ENCODE measurements at places on chromosomes 6 and 20.

DNA sequence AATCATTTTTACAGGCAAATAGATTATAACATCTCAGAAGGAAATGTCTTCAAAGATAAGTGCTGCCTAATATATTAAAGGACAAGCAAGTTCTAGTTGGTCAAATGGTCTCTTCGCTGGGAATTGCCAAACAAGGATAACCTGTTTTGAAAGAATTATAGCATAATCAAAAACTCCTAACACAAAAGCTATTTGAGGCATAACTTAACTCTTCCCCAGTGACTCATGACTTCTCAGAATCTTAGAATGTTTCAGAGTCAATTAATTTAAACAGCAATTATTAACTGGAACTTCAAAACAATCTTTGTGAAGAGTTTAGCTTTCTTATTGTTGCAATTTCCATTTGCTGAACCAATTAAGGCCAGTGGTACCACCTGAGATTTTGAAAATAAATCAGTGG lies 126.6 kb downstream of the MTFR2 start:
- DNase-seq: no peak

- DNase-seq: no peak
Measured at GRCh38 chr20:19840111-19840710, 82.2 kb downstream of the RIN2 start.

GRCh38 chr20:57973886-57974285 lies 254.6 kb downstream of the ANKRD60 start:
- no peak for DNase-seq

GRCh38 chr6:44050872-44051505 lies 76.3 kb downstream of the MRPL14 start:
- DNase-seq: no peak

GRCh38 chr6:87407561-87407900 lies 241 bp upstream of the CFAP206 start:
- DNase-seq: peak; percentile 55

DNA sequence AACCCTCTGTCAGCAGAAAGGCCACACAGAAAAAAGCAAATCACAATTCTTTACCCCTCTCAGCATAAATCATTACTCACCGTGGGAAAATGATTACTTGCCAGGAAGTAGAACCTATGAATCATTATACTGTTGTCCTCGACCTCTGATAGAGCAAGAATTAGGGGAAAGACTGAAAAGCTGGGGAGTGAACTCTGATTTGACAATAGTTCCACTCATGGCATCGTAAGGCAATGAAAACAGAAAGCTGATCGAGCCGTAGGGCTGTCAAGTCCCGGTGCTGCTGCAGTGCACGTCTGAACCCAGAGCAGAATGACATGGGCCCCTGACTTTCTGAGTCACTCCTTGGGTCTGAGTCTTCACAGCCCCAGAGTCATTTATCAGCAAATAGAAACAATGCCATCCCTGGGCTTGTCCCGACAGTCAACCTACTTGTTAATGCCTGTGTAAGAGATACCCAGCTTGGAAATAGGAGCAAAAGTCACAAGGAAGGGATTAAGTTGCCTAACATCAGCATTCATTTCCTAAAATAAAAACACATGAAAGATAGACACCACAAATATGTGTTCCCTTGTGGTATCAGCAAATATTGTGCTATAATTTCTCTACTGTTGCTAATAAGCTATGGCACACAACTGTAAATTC lies 224.8 kb upstream of the MARCKS start:
- no peak for DNase-seq

DNA sequence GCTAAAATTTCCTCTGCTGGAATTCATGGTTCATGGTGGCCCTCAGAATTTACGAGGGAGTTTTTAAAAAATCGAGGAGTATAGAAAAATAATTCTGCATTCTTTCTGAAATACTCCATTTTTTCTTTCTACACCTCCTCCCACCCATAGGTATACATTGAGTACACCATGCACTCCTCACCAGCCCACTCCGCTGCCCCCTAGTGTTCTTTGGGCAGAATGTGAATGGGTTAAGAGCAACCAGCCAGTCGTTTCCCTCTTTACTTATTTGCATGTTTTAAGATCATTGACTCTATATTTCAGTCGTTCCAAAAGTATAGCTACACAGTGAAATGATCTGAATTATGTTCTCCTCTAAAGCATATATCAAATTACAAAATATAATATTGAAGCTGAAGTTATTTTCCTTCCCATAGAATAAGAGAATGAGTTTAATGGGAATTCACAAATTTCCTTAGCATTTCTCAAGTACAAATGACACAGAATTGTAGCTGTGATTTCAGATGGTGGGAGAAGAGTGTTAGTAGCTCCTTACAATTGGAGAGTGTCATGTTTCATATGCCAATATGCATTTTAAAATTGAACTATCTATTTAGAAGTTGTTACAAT lies 977.7 kb upstream of the SLC35B3 start:
- peak; percentile 8 for DNase-seq

- no peak for DNase-seq
Measured at GRCh38 chr20:60352017-60352416, 393.8 kb downstream of the CDH26 start.

DNA sequence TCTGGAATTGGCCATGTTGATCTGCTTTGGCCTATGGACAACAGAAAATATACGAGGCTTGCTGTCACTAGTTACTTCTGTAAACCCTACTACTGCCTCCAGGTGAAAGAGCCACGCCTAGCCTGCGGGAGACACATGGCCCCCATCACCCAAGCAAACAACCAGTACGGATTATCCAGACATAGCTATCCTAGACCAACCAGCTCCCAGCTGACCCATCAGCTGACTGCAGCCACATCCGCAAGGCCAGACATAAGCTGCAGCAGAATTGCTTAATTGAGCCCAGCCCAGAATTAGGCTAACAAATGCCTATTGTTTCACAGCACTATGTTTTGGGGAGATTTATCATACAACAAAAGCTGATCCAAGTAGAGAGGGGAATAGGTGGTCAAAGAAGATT lies 13.5 kb downstream of the REV3L start:
- DNase-seq: peak; percentile 79

DNA sequence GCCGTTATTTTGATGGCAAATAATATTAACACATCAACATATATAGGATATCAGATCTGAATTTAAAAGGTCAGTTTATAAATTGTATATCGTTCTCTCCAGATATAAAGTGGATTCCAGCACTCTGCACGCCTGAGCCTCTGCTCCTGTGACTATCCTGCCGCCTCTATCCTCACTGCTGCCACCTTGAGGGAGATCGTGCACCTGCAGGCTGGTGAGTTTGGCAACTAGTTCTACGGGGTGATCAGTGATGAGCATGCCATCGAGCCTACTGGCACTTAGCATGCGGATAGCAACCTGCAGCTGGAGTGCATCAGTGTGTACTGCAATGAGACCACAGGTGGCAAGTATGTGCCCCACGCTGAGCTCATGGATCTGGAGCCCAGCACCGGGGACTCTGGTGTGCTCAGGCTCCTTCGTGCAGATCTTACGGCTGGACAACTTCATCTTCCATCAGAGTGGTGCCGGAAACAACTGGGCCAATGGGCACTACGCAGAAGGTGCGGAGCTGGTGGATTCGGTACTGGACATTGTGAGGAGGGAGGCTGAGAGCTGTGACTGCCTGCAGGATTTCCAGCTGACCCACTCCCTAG lies 84.9 kb downstream of the FBXO5 start:
- peak; percentile 31 for DNase-seq

GRCh38 chr6:63897459-63897858 lies 261.9 kb downstream of the PHF3 start:
- DNase-seq: no peak

DNA sequence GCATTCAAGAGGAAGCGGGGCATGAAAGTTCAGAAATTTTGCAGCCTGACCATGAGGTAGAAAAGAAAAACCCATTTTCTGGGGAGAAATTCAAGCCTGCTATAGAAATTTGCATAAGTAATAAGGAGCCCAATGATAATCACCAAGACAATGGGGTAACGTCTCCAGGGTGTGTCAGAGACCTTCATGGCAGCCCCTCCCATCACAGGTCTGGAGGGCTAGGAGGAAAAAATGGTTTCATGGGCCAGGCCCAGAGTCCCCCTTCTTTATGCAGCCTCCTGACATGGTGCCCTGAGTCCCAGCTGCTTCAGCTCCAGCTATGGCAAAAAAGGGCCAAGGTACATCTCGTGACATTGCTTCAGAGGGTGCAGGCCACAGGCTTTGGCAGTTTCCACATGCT lies 618.5 kb downstream of the EYS start:
- no peak for DNase-seq

- no peak for DNase-seq
Measured at GRCh38 chr6:31689249-31690110, 8.6 kb upstream of the LY6G5C start.

DNA sequence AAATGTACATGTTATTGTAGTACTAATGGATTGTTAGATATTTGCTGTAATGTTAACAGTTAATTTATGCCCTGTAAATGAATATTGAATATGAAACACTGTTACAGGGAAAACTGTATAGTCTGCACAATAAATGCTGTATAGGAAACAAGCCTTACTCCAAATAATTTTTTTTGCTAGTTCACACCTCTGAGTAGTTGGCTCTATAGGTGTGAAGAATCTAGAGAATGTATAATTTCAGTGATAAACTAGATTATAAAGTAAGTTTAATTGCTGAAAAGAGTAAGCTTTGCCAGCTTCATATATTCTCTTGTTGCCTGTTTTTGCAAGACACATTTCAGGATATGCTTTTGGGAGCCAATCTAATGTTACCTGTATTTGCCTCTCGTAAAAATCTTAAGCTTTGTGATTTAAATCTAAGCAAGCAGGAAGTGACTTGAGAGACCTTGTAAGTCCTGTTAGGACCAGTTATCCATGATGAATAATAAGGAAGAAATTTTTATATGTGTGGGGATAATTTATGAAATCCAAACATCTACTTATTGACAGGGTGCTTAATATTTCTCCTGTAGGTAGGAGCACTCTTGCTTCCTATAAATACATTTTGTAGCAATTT lies 232.4 kb downstream of the ZFAND3 start:
- no peak for DNase-seq

GRCh38 chr20:53884859-53885541 lies 185.4 kb downstream of the BCAS1 start:
- DNase-seq: no peak

All from pons (tissue), 1 donor.